ENCODE measurements at places on chromosomes 4 and X. TPM values are rescaled to one million over a fixed set of nuclear protein-coding genes. Genes with fewer than 3 reads are reported as not detected.

- no peak for DNase-seq
These were observed 327.9 kb downstream of the MAPK10 start for GRCh38 chr4:86031927-86032326.

DNA sequence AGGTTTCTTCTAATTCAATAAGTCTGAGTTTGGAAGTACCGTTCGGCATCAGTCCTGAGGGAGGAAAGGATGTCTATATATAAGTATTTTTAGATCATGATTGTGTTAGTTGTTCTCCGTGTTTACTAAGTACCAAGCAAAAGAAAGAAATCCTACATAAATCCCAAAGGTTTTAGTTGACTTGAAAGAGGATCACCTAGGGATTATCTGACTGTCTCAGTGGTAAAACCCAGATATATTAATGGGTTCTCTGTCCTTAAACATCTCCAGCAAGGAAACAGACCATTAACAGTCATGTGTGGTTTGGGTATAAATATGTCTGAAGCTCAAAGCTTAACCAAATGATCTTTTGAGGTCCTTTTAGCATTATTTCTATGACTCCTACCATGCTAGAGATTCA, 207.1 kb upstream of the RASGEF1B start:
- DNase-seq, result no peak

GRCh38 chr4:113447769-113448168, 313.8 kb downstream of the CAMK2D start:
- no peak for DNase-seq

Gene FBXW7
- 47.2 TPM for total RNA-seq

Gene FGF5
- total RNA-seq, result not detected

Gene MTMR8
- total RNA-seq, result 1.9 TPM

Gene ANOS1
- 49.7 TPM for total RNA-seq

Gene ERAS
- total RNA-seq, result not detected

Gene PF4V1
- not detected for total RNA-seq
